Stimulated activated CD8-positive, alpha-beta memory T cell treated with anti-CD3 and anti-CD28 coated beads, Interleukin-7, amount 100 ng/mL, for 1 hour (primary cell): ENCODE measurements at places on chromosomes 6 and 20.

DNA sequence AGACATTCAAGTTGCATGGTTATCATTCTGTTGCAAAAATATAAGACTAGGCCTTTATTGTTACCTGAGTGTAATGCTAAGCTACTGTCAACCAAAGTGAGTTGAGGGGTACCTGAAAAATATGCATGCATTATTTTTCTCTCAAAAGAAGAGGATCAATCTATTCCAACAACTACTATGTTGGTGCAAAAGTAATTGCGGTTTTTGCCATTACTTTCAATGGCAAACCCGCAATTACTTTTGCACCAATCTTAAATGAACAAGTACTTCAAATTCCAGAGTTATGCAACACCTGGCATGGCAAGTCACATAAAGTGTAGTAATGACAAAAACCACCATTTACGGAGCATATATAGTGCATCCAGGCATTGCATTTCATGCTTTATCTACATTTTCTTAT is 307.0 kb upstream of the NOX3 start:
- DNase-seq, result no peak

DNA sequence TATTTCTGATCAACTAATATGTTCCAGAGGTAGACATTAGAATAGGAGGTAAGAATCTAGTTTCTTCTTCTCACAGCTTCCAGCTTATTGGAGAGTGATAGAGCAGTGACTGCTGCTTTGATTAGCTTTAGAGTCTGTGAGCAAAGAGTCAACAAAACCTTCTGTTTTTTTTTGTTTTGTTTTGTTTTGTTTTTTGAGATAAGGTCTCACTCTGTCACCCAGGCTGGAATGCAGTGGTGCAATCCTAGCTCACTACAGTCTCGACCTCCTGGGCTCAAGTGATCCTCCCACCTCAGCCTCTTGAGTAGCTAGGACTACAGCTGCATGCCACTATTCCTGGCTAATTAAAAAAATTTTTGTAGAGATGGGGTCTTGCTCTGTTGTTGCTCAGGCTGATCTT is 39.3 kb downstream of the TSBP1 start:
- DNase-seq, result no peak

- DNase-seq, result no peak
These were observed 54.8 kb upstream of the EDN1 start for GRCh38 chr6:12235341-12235740.

DNA sequence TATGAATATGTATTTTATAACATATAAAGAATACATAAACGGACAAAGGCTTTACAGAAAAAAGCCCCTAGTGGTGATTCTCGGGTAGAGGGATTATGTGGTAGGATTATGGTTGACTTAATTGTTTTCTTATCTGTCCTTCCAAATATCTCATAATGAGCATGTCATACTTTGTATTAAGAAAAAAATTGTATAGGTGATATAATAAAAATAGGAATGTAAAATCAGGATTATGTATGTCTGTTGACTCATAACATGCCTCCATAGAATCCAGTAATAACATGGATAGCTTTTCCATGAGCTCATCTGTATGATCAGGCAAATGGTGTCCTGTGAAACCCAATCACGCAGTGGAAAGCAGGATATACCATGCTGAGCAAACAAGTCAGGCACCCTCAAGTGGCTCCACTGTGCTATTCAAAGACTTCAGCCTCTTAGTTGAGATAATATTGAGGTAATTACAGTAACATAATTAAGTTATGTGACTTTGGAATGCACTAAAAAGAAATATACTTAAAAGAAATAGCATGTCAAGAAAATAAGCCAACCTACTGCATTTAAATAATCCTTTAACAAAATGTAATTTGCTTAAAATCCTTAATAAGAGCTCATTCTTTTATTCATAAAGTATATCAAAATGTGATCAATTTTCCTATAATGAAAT is 39.6 kb upstream of the PRELID3B start:
- DNase-seq, result no peak

DNA sequence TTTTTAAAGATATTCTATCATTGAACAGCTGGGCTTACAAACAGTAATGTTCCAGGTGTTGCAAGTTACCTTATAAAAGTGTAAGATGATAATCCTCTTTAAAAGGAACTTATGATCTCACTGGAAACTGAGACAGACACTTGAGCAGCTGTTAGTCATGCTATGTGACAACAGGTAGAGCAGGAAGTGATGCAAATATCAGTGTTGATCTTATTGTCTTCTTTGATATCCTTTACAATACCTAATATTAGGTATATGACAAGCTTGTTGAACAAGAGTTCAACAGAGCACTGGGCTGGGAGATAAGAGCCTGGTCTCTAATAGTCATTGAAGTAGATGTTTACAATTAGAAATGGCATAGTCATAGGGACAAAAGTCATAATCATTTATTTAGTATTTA is 150.0 kb downstream of the UBE3D start:
- DNase-seq, result no peak

GRCh38 chr20:40805592-40805991 is 116.6 kb upstream of the MAFB start:
- no peak for DNase-seq
